ENCODE measurements at places on chromosomes 16 and 17.

- peak; percentile 76 for DNase-seq
These were observed at the start of gene SYT17 for GRCh38 chr16:19167710-19168370. Gene SYT17 (plus strand): TSS chr16:19168240. CDS start chr16:19168647, 407 bp downstream.

- no peak for DNase-seq
These were observed 14.3 kb downstream of the DYNLL2 start for GRCh38 chr17:58097384-58098088.

DNA sequence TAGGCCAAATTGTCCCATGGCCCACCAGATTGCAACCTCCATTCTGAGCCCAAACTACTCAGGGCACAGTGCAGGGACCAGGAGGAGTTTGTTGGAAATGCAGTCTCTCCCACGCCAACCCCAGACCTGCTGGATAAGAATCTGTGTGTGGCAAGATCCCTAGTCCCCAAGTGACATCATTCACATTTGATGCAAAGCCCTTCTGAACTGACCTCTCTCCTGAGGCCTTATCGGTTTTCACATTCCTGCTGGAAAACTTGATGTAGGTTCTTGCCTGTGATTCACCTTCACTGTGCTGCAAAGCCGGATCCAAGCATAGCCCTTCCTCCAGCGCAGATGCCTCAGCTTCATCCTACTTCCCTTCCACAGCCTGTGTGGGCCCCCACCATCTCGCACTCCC, 6.6 kb upstream of the SHCBP1 start:
- DNase-seq = no peak

DNA sequence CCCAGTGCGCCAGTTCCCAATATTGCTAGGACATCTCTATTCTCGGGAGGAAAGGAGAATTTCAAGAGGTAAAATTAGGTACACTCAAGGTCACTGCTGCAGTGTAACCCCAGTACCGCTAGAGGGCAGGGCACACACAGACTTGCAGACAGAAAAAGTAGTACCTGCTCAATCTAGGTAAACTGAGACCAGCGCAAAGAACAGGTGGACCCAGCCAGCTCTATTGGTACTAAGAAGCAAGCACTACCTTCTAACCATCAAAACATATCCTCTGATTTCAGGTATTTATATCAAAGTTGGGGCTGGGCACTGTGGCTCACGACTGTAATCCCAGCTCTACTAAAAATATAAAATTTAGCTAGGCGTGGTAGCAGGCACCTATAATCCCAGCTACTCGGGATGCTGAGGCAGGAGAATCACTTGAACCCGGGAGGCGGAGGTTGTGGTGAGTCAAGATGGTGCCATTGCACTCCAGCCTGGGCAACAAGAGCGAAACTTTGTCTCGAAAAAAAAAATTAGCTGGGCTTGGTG, 3.6 kb upstream of the WDR81 start:
- peak; percentile 74 for DNase-seq

- DNase-seq = no peak
These were observed 18.3 kb upstream of the CACNG4 start for GRCh38 chr17:66946251-66946650.

GRCh38 chr17:66437476-66438026, 135.1 kb downstream of the PRKCA start:
- no peak for DNase-seq

DNA sequence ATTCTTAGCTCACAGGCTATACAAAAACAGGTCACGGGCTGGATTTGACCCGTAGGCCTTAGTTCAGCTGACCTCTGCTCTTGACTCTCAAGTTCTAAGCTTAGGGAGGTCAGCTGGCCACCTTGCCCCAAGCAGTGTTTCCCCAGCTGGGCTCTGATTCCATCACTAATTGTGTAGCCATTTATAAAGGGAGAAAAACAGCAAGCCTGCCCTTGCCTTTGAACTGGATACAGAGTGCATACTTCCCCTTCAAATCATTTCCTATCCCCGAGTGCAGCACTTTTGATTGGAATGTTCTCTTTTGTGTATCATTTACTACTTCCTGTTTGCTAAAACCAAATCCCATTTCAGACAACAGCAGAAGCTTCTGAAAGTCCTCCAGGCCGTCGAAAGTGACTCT, 153.6 kb downstream of the KATNIP start:
- DNase-seq = no peak

GRCh38 chr17:30476726-30477082, 504 bp upstream of the GOSR1 start:
- no peak for DNase-seq

GRCh38 chr16:635573-636205, 416 bp downstream of the METTL26 start:
- DNase-seq = no peak

DNA sequence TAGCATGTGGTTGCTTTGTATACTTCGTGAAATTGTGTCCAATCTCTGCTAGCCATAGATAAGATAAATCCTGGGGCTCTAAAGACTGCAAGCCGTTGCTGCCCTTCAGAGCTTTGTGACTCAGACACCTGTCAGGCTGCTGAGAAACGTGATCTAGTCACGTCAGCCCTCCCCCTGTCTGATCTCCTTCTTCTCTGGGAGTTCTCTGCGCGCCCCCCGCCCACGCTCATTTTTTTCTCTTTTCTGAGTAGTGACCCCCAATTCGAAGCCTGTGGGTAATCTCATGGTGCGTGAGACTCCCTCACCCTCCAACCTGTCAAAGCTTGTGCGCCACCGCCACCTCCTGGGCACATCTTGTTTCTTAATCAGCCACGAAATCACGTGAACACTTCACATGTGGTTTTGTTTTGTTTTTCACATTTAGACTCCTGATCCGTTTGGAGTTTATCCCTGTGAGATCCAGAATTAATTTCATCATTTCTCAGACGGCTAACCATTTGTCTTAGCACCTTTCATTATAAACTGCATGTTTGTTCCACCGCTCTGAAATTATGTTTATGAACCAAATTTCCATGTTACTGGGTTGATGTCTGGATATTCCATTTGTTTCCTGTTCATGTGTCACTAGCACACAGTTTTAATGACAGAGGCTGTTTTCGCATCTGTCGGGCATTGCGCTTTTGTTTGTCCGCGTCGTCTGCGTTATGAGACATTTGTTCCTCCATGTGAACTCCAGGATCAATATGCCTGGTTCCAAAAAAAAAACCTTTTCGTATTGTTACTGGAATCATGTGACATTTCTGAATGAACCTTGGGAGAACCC, 977 bp upstream of the ZNF778 start:
- DNase-seq = peak; percentile 85

GRCh38 chr17:73722165-73722564, 77.9 kb upstream of the SDK2 start:
- DNase-seq = no peak

GRCh38 chr16:74874912-74875546, 100.4 kb upstream of the FA2H start:
- peak; percentile 76 for DNase-seq

Data from body of pancreas (tissue), 4 donors.